HEK293T (cell line): ENCODE measurements at places on chromosomes 3 and 15.

- DNase-seq = no peak
Measured at GRCh38 chr15:47652328-47652727, 65.0 kb upstream of the SEMA6D start.

DNA sequence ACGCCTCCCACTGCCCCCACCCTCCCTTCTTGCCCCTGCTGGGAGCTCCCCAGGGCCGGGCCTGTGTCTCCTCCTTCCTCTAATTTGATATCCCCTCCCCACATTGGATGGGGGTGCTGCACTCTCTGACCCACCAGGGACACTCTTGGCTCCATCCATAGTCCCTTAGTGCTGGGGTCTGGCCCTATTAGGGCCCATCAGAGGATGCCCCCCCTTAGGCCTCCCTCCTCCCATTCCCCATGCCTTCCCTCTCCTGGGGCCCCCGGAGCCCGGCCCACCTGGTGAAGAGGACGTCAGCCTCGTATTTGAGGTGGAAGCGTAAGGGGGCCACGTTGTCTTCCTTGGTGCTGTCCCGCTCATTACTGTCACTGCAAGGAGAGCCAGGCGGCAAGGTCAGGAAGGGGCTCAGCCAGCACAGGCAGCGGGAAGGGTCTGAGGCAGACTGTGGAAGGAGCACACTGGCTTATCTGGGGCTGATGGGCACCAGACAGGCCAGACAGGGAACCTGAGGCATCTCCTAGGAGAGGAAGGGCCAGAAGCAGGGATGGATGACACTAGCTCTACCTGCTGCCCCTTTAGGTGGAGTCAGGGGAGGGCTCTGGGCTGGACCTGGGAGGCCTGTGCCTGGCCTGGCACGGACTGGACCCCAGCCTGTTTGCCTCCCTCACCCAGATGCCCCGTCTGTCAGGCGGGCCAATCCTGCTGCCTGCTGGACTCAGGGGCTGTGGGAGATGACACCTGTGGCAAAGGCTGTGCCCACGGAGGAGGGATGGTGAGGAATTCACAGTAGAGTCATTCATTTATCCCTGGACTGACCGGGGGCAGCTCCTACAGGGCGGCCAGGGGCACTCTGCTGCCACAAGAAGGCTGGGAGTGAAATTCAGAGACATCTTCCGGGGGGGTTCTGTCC lies 36.2 kb downstream of the FEM1B start:
- no peak for DNase-seq

DNA sequence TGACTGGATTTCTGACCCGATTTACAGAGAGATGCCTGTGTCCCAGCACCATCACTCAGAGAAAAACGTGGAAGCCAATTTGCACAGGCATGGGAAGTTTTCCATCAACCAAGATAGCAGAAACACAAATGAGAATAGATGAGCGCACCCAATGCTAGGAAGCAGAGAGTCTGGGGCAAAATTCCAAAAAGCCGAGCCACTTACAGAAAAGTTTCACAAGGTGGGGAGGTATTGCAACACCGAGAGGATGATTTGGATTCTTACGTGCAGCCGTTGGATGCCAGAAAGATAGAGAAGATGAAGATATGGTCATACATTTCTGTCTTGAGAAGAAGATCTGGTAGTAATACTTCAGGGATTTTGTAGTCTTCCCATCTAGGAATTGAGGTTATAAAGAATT lies 57.4 kb downstream of the UNC13C start:
- no peak for DNase-seq

DNA sequence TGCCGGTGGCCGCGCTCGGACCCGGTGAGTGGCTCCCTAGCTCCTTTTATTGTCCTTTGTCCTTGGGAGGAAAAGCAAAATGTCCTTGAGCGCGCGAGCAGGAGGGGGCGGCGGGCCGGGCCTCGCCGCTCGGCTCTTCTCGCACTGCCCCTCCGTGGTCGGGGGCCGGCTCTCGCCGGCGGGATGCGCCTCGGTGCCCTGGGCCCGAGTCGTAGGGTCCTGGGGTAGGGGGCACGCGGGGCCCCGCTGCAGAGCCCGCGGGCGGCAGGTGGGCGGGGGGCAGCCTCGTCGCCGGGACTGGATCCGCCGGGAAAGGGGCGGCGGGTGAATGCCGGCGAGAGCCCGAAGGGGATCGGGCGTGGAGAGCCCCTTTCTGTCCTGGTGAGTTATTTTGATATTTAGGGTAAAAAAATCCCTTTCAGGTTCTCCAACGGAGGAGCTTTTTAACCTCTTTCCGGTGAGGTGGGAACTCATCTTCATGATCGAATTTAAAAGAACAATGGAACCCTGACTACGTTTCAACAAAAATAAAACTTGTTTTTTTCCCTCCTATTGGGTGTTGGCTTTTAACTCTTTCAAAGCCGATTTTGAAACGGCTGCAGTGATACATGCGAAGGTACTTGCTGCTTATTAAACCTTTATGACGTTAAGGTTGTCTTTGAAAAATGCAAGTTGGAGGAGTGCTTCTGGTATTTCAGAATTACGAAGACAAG lies 16.8 kb upstream of the CHD2 start:
- no peak for DNase-seq

DNA sequence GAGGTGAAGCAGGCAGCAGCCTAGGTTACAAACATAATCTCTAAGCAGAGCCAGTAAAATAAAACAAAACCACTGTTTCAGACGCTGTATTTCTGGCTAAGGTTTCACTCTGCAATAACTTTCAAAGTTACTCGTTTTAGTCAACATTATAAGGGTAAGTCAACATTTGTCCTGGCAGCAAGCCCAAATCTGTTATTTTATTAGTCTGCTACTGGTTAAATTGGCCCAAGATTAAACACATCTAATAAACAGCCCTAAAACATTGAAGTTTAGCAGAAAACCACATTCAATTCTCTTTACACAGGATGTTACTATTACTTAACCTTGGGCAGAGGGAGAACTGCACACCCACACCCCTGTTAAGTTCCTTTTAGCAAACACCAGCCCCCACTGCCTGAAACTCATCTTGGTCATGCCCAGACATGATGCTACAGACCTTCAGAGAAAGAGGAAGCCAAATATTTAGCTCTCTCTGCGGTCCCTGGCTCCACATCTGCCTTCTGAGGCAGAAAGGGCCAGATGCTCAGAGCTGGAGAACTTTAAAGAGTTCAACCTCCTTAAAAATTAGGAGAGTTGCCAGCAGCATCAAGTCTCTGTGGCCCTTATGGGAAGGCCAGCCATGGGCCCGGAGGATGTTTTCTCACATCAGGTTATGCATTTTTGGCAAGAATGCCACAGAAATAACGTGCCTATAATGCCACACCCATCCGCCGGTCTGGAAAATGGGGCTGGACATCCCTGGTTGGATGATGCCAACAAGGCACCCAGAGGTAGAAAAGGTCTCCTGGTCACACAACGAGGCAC lies 17.9 kb downstream of the ARHGEF3 start:
- no peak for DNase-seq

DNA sequence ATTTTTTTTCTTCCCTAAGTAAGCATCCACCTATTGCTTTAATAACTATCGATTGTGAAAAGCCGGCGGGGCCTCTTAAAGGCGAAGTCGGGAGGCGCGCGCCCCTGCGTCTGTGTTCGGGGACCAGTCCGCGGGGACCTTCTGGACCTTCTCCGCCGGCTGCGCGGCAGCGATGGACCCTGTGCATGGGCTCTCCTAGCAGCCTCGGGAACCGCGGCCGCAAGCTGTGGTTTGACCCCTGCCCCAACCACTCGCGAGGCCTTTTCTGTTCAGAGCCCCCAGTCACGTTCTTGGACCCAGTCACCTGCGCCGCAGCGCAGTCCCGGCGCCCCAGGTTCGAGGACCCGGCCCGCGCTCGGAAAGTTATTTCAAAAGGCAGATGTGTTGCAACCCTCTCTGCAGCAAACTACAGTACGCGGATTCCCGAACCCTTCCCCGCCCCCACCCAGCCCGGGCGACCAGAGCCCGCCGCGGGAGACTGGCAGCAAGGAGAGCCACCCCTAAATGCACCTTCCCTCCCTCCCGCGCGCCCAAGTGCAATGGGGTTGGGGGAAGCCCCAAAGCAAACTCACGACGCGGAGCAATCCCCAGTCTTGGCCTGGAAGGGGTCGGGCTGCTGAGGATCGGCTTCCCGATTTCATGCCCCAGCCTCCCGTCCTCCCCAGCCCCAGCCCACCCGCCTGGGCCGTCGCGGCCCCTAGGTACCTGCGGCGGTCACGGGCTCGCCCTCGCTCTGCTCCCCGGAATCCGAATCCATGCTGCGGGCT lies 684 bp downstream of the TNFAIP8L3 start:
- peak; percentile 11 for DNase-seq

GRCh38 chr3:181906338-181906737 lies 194.6 kb downstream of the SOX2 start:
- no peak for DNase-seq

GRCh38 chr15:71051539-71051938 lies 63.7 kb upstream of the THSD4 start:
- DNase-seq = no peak

GRCh38 chr3:111762537-111762936 lies 96.5 kb upstream of the PHLDB2 start:
- DNase-seq = no peak

DNA sequence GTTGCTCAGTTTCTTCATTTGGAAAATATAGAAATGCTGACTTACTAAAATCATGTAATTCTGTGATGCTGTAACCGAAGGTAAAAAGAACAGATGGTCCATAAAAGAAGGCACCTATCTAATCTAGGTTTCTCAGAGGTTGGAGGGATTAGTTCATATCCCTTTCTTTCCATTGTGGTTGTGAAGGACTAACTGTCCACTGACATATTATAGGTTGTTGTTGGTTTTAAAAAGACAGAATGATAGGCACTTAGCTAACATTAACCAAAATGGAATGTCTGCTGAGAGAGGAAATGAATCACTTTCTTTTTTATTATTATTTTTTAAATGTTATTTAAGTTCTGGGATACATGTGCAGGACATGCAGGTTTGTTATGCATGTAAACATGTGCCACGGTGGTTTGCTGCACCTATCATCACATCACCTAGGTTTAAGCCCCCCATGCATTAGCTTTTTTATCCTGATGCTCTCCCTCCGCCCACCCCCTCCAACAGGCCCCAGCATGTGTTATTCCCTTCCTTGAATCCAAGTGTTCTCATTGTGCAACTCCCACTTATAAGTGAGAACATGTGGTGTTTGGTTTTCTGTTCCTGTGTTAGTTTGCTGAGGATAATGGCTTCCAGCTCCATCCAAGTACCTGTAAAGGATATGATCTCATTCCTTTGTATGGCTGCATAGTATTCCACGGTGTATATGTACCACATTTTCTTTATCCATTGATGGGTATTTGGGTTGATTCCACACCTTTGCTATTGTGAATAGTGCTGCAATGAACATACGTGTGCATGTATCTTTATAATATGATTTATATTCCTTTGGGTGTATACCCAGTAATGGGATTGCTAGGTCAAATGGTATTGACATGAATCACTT lies 45.8 kb downstream of the ALDH1A2 start:
- DNase-seq = no peak

GRCh38 chr3:151477591-151478334 lies 16.9 kb upstream of the IGSF10 start:
- DNase-seq = peak; percentile 14

- DNase-seq = no peak
Measured at GRCh38 chr3:112351823-112352222, 18.9 kb downstream of the CD200 start.

DNA sequence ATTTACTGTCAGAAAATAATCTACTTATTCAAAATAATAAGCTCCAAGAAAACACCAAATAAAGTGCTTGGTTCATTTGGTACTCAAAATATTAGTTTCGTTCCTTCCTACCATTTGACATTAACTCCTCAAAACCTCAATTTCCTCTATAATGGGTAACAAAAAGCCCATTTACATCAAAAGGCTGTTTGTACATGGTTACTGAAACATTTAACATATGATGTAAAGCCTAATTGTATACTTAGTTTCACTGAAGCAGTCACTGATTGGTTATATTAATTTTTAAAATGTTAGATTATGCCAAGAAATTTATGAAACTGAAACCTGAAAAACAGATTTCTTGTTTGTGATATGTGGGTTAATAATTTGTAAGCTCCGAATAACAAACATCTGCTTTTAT lies 14.7 kb downstream of the XRN1 start:
- no peak for DNase-seq

DNA sequence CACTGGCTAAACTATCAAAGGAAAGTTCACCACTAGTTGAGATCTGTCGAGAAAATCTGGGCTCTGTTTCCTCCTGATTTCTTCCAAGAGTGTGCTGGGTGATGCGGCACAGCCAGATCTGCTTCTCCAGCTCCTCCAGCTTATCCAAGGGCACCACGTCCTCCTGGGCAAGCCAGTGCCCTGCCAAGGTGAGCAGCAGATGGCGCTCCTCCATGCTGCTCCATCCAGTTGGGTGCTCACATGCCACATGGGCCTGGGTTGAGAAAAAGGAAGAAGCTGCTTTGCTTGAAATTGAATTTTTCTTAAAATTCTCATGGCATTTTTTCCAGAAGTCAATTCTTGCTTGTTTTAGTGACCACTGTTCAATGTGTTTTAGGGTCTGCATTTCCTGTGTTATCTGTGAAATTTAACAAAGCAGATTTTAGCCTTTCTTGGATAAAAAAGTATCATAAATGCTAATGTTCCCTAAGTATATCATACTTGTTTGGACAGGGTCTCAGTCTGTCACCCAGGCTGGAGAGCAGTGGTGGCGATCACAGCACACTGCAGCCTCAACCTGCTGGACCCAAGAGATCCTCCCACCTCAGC lies 47.3 kb downstream of the EIF3J start:
- DNase-seq = no peak

DNA sequence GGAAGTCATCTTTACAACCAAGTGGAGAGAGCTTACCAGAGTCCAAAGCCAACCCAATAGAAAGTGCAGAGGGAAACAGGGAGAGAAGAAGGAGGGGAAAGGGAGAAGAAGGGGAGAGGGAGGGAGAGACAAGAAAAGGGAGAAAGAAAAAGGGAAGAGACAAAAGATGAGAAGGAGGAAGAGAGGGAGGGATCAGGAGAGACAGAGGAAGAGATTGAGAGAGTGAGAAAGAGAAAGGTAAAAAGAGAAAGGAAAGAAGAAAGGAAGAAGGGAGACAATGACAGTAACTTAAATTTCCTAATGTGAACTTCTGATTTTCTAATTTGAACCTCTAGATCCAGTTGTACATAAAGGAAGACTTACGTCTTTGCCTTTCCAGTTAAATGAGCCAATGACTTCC lies 20.7 kb upstream of the WNT5A start:
- no peak for DNase-seq

DNA sequence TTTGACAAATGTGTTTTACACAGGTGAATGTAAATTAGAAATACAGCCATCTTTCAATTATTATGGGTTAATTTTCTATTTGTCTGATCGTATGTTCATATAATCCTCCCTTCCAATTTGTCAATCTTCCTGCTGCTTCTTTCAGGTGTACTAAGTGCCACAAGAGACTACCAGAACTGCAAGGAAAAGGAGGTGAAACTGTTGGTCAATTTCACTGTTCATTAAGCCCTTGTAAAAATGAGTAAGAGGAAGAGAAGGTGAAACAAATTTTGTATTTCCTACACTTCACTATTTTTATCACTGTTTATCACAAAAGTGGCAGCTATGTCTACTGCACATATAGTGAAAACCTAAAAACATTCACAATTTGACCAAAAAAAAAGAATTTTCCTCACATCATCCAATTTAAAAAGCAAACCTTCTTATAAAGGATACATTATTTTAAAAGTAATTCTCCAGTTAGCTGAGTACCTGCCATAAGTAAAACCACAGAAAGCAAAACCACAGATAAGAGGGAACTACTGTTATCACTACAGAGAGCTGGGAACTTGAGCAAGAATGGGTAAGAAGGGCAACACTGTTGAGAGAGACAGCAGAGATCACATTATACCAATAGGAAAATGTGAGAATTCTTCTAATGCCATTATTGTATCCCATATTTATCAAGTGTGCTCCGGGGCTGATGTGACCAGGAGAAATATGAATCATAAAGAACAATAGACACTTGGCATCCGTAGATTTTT lies 163.0 kb downstream of the TBC1D5 start:
- no peak for DNase-seq
